AG09319 (cell line): ENCODE measurements at places on chromosomes 6 and 20.

DNA sequence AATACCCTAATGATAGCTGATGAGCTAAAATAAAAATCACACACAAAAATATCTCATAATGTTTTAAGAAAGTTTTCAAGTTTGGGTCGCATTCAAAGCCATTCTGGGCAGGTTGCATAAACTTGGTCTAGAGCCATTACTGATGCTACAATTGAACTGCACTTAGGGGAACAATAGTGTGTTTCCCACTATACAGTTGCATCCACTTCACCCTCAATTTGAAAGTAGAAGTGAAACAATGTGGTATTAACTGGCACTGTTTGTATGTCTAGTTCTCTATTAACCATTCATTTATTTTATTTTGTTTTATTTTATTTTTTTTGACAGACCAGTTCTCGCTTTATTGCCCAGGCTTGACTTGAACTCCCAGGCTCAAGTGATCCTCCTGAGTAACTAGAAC is 23.0 kb upstream of the STK38 start:
- DNase-seq, result no peak

DNA sequence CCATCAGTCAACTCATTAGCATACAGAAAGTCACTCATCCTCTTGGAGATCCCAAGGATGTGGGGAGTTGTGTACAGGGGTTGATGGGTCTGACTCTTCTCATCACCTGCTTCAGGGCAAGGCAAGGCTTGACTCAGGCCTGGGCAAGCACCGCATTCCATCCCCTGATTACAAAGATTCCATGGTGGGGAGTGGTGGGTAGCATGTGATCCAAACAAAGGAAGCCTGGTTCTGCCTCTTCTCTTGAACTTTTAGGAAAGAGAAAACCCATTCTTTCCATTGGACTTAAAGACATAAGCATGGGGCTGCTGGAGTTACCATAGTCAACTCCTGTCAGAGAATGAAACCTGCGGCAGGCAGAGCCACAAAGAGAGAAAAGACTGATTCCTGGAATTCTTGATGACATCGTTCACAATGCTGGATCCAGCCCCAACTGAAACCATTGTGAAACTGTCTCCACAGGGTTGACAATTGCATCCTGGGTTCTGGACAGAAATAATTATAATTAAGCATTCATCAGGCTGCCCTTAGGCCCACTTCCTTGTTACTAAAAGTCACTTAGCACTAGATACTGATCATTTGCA is 235.8 kb upstream of the KCNG1 start:
- DNase-seq, result no peak

DNA sequence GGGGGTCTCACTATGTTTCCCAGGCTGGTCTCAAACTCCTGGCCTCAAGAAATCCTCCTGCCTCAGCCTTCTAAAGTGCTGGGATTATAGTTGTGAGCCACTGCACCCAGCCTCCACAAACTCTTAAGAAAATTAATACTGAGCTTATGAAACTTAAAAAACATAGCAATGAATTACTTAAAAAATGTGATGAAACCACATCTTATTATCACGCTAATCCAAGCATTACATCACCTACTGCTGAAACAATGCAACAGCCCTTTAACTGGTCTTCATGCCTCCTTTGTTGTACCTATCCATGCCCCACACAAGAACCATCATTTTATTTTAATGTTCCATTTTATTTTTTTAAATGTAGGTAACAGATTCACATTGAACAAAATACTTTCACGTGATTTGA is 24.9 kb downstream of the SESN1 start:
- no peak for DNase-seq

DNA sequence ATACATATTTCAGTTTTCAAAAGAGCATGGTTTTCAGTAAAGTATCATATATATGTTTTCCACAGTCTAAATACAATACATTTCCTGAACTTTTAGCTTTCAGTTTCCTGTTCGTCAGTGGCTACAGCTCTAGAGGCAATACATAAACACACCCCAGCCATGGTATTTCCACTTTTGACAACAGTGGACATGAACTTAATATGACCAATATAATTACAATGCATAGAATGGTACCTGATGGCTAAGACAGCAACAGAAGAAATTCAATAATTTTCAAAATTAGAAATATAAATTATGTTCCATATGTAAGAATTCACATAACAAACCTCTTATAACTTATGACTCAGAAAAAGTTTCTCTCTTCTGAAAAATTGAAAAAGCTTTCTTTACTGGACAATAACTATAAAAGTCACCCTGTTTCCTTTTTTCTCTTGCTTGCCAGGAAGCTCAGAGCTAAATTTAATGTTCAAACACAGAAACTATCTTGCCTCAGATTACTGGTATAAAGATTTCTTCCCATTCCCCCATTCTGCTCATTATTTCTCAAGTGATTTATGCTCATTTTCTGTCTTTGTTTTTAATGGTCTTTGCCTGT is 19.2 kb downstream of the FKBP5 start:
- DNase-seq, result no peak

DNA sequence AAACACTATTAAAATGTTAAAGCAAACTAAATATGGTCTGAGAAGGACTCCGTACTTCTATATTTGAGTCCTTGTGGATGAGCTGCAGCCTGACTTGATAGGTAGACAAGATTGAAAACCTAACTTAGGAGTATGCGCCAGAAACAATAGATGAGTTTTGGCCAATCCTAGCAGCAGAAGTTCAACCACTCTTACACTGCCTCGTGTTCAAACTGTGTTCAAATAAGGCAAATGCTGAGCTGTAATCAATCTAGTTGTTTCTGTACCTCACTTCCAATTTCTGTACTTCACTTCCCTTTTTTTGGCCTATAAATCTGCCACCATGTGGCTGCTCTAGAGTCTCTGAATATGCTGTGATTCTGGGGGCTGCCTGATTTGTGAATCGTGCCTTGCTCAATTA is 13.2 kb upstream of the SERINC1 start:
- no peak for DNase-seq
